ENCODE measurements at places on chromosomes 5 and 9.
A peak's percentile ranks its signal among the peaks of the same experiment; 100 is the strongest.

DNA sequence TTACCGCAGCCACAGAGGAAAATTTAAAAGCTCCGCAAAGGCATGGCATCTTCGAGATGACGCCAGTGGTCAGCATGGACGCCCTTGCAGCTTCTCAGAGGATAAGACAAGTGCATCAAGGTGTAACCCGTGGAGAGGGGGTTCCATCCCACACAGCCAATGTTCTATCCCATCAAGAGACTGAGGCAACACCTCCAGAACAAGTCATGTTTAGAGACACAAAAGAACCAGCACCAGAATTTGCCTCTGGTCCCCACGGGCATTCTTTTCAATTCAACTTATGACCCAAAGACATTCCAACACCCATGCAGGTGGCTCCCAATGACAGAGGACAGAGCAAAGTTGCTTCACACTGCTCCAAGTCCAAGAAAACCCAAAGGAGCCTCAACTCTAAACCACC, 20.7 kb downstream of the ROR2 start:
- DNase-seq = no peak

DNA sequence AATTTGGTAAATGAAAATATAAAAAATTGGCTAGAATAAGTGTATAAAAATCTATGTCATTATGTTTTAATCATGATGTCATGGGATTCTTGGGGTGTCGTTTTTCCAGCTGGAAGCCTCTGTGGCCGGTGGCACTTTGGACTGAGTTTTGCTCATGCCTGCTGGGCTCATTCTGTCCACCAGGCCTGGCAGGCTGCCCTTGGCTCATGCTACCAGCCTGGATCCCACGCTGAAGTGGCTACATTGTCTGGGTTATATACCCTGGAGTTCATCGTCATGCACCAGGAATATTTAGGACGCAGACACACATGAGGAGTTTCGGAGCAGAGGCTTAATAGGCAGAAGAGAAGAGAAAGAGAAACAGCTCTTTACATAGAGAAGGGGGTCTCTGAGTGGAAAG, 1913.7 kb upstream of the WWC1 start:
- no peak for DNase-seq

DNA sequence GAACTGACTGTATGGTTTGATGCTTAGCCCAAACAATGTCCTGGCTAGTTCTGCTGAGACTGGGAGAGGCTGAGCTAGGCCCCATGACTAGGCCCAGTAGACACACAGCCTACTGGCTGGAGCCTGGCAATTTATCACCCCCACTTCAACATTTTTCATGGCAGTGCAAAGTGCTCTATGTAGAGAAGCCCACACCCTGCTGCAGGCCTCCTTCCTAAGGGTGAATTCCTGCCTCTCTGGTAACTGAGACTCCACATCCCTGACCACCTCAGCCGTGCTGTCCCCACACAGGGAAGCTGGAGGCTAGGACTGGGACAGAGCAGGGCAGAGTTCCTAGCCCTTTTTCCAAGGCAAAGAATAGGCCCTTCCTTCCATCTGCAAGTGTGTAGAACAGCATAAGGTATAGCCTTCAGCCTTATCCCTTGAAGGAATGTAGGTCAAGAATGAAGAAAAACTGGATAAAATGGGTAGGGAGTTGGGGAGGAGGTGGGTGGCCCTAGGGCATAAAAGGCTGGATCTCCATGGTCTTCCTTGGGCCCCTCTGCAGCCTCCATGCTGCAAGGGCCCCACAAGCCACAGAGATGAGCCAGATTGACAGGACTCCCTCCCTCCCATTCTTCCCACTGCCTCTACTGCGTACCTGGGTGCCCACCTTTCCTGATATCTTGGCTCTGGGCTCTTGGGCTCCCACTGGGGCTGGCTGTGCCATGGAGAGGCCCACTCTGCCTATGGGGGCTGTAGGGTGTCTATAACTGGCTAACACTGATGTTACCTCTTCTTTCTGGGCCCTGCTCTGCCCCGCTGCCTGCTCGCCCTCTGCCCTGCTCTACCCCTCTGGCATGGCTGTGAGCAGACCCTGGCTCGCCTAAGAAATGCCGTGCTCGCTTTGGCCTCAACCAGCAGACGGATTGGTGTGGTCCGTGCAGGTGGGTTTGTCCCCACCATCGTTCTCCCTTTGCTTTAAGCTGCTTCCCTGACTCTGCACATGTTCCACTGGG, 29.8 kb downstream of the TCF7 start:
- no peak for DNase-seq

DNA sequence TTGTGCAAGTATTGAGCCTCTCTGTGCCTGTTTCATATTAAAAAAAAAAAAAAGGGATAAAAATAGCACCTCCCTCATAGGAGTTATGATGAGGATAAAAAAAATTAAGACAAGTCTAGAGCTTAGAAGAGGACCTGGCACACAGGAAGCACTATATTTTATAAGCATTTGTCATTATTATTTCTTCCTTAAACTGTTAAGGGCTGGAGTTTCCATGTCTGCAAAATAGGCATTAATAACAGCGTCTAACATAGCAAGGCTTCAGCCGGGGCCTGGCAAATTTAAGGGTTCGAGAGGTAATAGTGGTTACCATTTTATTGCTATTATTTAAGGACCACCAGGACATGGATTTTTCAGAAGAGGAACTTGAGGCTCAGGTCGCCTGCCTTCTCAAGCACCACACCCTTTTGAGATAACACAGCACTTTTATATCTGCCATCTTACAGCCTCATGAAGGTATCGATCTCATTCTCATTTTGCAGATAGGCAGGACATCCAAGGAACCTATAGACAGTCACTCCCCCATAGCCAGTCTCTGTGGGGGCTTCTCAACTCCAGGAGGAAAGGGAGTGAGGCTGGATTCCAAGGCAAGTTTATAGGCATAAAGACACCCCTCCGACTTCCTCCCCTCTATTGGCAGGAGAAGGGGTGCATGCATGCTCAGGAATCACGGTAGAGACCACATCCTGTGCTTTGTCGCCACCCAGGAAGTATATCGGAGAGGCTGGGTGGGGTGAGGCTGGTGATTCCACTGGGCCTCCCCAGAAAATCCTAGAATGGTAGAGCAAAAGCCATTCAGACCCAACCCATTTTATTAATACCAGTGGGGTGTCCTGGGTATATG, 2.4 kb downstream of the ANXA6 start:
- no peak for DNase-seq

GRCh38 chr5:96876292-96876850, at the start of gene ERAP2:
ERAP2 (plus strand) TSS chr5:96876500; CDS start chr5:96879686, 3,186 bp downstream.
- DNase-seq = no peak

DNA sequence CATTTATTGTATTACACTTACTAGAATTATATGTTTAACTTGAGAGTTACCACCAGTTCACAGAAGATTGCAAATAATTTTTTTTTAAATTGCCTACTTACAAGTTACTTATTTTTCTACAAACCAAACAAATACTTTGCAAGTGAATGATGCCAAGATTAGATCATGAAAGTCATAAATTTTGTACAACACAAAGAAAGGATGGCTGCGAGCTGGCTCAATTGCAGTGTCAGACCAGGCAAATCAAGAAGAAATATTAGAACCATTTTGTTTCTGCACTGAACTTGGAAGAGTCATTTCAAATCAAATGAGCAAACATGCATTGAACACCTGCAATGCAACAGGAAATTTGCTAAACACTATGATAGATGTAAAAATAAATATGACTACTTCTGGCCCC, 97.3 kb downstream of the PLCXD3 start:
- no peak for DNase-seq

DNA sequence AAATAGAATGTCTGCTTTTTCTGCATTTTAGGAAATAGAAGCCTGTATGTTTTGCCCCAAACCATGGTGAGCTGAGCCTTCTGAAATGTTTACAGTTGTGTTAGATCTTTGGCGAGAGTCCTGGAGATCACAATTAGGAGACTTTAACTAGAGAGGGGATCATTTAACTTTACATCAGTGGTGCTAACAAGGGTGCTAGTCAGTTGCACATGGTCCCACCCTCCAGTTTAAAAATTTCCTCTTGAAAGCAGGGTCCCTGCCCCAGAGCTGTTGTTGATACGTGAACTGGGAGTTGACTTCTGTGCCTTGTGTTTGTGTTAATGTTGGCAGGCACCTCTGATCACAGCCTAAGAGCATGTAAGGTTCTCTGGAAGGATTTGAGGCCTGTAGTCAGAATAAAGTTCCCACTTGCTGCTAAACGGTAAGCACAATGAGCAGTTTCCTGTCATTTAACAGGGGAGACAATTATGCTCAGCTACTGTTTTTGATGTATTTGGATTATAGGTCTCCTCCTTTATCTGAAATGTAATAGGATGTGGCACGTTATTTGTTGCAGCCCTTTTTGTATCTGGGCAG, 43.7 kb downstream of the RASGRF2 start:
- no peak for DNase-seq

- DNase-seq = no peak
Observed at GRCh38 chr5:107451028-107451427, 219.7 kb downstream of the EFNA5 start.

- DNase-seq = no peak
Observed at GRCh38 chr9:2340046-2340760, 281.4 kb upstream of the VLDLR start.

- no peak for DNase-seq
Observed at GRCh38 chr5:1204693-1205242, 3.4 kb downstream of the SLC6A19 start.

DNA sequence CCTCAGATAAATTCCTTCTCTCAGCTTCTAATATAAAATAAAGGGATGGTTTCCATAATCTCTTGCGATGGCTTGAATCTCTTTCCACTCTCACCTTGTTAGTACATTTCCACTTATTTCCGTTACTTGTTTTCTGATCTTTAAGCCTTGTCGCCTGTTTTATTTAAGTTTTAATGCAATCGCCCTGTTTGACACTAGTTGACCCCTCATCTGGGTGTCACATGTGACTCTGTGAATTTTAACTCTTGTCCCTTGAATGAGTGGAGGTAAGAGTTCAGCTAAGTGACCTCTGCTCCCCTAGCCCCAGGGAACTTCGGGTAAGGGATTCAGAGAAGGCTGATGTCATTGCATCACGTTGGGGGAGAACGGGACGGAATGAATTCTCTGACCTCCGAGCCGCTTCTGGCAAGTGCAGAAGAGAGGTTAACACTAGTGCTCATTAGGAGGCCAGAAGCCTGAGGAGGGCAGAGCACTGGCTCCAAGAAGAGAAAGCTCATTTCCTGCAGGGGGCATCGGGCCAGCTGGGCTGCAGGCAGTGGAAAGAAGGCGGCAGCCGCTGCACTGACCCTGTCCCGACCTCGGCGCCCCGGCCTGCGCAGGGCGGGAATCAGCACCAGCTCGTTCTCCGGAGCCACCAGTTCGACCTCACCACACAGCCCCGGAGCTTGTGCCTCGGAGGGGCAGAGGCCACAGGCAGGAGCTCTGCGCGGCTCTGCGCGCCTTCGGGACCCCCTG, 569 bp downstream of the HINT2 start:
- DNase-seq = no peak

DNA sequence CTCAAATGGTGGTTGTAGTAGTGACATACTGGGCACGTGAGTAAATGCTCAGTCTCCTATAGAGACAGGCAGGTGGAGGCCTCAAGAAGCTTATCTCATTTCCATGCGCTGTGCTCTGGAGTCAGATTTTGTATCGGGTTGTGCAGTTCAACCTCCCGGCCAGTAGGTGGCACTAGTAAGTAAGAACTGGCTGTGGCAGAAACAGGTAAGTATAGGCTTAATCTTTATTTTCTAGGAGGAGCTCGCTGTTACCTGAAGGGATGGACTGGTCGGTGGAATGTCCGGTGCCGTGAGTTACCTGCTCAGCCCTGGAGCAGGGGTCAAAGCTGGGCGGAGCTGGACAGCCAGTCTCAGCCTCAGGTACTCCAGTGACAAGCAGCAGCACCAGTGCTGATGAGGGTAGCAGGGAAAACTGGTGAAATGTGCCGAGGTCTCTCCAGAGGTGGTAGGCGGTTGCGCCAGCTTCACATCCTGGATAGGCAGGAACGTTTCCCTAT, 880.1 kb upstream of the SEMA6A start:
- peak; percentile 25 for DNase-seq

- no peak for DNase-seq
Observed at GRCh38 chr5:55159763-55160492, at the start of gene GPX8. GPX8 (plus strand) TSS chr5:55160171; CDS start chr5:55160193, 22 bp downstream.

DNA sequence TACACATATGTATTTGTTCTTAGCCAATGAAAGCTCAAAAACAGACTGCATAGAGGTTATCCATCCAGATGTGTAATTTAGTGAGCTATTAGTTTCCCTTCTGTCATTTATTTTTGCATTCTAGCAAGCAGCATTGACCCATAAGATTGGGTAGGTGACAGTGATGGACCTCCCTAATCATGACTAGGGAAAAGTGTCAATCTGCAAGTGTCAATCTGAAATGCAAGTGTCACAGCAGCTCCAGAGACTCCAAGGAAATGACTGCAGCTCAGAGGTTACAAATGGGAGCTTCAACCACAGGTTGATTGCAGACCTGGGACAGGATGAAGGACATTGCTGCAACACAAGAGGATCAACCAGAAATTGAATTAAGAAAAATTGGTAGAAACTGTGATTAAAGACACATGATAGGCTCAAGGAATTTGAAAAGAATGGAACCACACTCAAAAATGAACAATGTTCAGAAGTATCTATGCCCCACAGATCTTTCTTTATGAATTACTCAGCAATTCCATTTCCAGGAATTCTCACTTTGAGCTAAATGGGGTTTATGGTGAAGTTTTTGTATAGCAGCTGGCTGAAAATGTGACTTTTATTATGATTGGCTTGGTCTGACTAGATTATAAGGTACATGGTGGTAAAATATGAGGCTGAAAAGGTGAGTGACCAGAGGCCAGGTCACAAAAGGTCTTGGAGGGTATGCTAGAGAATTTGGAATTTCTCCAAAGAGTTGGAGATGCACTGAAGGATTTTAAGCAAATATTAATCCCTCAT, 59.6 kb upstream of the HTR4 start:
- DNase-seq = no peak

DNA sequence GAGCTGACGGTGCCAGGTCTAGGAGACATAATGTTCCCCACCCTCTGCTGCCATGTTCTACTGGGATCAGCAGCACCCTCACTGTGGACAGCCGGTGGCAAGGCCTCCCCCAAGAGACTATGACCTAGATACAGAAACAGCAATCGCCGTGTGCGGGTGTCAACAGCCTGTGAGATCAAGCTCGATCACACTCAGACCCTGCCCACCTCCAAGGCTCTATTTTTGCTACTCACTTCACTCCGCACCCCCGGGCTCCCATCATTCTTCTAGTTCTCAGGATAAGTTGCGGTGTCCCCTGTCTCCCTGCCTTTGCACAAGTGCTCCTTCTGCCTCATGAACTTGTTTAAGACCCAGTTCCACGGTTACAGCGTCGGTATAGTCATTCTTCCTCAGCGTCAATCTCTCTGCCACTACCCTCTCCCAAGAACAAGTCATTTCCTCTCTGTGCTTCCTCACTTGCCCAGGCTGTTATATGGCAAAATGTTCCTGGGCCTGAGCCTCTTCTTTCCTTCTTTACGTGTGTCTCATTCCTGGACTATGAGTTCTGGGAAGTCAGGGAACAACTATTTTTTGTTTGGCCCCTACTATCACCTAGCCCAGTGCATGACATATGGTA, 5.4 kb upstream of the DOCK8 start:
- no peak for DNase-seq

GRCh38 chr5:144356489-144356888, 185.8 kb downstream of the KCTD16 start:
- no peak for DNase-seq

- no peak for DNase-seq
Observed at GRCh38 chr5:39021413-39021812, 52.8 kb downstream of the RICTOR start.

GRCh38 chr9:18688581-18689565, 214.9 kb downstream of the ADAMTSL1 start:
- no peak for DNase-seq

GRCh38 chr5:42518595-42519221, 95.5 kb downstream of the GHR start:
- DNase-seq = no peak
